ENCODE measurements at places on chromosomes 2 and 18. TPM values are rescaled to one million over a fixed set of nuclear protein-coding genes. Genes with fewer than 3 reads are reported as not detected.
A peak's percentile ranks its signal among the peaks of the same experiment; 100 is the strongest.

Gene SERPINB7
- total RNA-seq = 18.0 TPM

Gene SNRNP27
- total RNA-seq = 69.3 TPM

Gene SCYGR1
- total RNA-seq = not detected

Gene MYO3B
- total RNA-seq = not detected

Gene KCNG3
- 0.14 TPM for total RNA-seq

Gene DLGAP1
- 2.3 TPM for total RNA-seq

Gene SP110
- total RNA-seq = 61.7 TPM

DNA sequence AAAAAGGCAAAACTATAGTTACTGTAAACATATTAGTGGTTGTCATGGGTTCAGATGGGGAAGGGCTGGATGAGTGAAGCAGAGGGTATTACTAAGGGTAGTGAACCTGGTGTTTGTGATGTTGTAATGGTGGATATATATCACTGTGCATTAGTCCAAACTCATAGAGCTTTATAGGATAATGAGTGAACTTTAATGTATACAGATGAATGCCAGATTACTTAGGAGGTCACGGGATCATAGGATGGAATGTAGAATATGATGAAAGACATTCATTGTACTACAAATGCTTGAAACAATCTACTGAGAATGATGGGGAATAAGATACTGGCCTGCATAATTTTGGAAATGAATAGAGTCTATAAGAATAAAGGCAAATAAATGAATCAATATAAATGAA is 226.7 kb upstream of the ZNF804A start:
- no peak for DNase-seq

GRCh38 chr2:88172882-88173281 is 2.7 kb downstream of the THNSL2 start:
- DNase-seq = no peak

GRCh38 chr2:217742276-217742675 is 260.5 kb downstream of the TNS1 start:
- no peak for DNase-seq

GRCh38 chr2:74694281-74694680 is 40.2 kb downstream of the SEMA4F start:
- DNase-seq = no peak

GRCh38 chr18:45974088-45974536 is 7.0 kb upstream of the EPG5 start:
- peak; percentile 58 for DNase-seq

GRCh38 chr2:127599211-127599610 is 46.7 kb upstream of the GPR17 start:
- DNase-seq = no peak

DNA sequence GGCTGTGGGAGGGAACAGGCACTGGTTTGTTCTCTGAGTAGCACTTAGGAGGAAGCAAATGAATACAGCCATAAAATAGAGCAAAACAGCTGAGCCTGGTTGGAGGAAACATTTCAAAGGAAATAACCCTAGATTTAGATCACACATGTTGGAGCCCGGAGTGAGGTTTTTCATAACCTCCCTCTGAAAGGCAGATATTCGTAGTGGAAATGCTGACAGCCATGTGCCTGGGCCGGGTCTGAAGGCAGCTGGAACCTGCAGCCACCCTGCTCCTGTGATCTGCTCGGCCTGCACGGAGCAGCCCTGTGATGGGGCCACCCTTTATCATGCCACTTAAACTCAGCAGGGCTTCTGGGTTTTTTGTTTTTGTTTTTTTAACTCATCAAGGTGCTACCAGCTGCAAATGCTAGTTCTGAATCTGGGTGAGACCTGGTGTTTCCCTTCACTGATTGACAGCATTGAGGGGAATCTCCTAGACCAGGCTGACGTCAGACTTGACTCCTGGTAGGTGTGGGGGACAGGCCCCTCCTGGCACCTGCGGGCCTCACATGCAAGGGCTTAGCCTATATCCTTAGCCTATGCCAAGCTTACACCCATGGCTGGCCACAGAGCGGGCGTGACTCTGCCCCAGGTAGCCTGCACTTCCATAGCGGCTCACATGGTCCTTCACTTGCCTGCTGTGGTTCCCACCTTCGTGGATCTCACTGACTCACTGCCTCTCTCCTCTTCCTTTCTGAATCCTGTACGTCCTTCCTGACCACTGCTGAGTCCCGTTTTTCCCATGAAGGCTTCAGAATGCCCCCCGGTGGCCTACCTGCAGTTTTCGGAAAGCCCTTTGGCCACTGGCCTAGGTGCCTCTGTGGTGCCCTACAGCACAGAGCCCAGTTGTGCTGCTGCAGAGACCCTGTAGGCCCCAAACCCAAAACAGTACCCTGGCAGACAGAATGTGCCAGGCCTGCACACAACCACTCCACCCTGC is 217.3 kb downstream of the SEPTIN10 start:
- no peak for DNase-seq

GRCh38 chr2:9110893-9111569 is 95.6 kb upstream of the ASAP2 start:
- peak; percentile 29 for DNase-seq

- peak; percentile 69 for DNase-seq
Measured at GRCh38 chr2:118530976-118531375, 316.5 kb downstream of the EN1 start.

- DNase-seq = no peak
Measured at GRCh38 chr2:168090366-168091135, 156.8 kb downstream of the STK39 start.

GRCh38 chr2:62475172-62476011 is 30.6 kb downstream of the TMEM17 start:
- DNase-seq = no peak

- no peak for DNase-seq
Measured at GRCh38 chr18:8357320-8357719, 251.9 kb upstream of the RAB12 start.

DNA sequence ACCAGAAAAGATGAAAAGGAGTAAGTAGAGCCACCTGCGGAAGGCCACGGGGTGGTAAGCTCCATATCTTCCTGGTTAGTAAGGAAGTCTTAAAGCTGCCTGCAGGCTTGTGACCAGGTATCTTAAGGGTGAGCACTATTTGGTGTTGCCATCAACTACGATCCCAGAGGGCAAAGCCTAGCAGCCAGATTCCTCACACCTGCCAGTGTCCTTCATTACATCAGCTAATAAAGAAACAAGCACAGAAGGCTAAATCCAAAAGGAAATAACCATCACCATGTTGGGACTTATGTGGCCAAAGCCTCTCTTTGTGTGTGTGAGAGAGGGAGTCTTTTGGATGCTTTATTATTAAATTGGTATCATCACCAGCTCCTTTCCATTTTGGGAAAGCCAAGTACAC is 123.5 kb downstream of the ALK start:
- no peak for DNase-seq

DNA sequence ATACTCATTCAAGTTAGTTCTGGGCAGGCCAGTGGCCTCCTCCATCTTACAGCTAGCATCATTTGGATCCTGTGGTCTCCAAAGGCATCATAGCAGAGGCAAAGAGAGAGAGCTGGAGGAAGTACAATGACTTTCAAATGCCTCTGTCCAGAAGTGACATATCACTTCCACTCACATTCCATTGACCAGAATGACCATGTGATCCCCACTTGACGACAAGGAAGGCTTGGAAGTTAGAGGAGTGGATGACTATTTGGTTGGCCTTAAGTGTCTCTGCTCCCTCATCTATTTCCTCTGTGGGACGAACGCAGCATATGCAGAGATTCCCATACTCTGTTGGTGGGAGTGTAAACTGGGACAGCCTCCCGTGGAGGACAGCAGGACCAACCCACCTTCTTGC is 27.8 kb upstream of the MLPH start:
- DNase-seq = peak; percentile 56

- peak; percentile 12 for DNase-seq
Measured at GRCh38 chr18:27363872-27364271, 178.8 kb upstream of the CHST9 start.

GRCh38 chr2:218000136-218000535 is 2.7 kb downstream of the TNS1 start:
- peak; percentile 76 for DNase-seq

GRCh38 chr18:45399643-45400042 is 215.6 kb upstream of the SLC14A2 start:
- DNase-seq = no peak
